Stimulated activated CD4-positive, alpha-beta T cell treated with anti-CD3 and anti-CD28 coated beads, Interleukin-1b, Interleukin-23, amount 100 ng/mL, for 1 hour (primary cell): ENCODE measurements at places on chromosomes 12 and 14.
A peak's percentile ranks its signal among the peaks of the same experiment; 100 is the strongest.

GRCh38 chr14:64574371-64575107 lies 24.8 kb downstream of the PPP1R36 start:
- DNase-seq: no peak

DNA sequence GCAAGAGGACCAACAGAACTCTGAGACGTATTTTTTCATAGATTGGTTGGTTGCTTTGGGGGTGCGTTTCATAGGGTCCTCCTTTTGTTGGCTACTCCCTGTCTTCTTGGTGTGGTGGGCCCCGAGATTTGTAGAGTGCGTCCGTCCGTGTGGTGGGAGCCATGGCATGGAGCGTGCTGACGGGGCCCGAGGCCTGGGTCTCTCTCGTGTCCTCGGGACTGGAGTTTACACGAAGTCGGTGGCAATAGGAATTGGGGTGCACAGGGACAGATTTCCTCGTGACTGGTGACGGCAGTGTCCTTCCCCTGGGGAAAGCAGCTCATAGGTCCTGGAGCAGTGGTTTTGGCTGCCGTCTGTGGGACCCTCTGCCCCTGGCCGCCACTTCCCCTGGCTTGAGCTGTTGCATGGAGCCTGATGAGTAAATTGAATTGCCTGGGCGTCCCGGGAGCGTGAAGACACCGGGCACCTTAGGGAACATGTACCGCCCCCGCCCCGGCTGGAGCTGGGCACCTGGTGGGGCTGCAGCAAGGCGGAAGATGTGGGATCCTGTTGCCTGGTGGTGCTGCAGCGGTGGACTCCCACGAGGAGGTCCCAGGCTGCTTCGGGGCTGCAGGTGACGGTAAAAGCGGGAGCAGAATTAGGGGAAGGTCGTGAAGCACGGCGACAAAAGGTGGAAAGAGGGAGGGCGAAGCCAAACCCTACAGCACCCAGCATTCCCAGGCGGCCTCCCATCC lies 153.7 kb upstream of the ALG10B start:
- no peak for DNase-seq

DNA sequence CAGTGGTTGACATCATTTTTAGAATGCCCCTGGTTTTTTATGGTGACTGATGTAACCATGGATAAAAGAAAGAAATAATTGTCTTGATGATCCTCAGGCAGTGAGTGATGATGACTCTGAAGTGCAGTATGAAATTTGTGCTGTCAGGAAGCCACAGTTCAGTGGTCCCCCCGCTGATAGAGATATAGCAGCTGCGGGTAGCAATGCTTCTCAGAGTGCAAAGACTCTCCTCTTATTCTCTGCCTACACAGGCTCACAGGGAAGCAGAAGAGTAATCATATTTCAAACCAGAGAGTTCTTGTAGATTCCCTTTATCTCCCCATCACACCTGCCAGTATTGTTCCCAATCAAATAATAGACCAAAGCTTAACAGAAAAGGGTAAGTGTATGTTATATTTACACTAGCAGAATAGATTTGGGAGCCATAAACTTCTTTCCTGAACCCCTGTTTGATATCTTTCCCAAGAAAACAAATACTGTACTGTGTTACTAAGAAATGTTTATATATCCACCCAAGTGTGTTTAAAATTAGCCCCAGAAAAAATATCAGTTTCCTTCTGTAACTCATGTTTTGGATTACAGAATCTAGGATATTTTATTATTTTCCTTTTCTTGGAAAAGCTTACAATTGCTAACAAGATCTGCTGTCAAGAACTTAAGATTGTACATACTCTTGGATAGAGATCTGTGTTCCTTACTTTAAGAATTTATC lies 1817.4 kb upstream of the FLRT2 start:
- DNase-seq: no peak

DNA sequence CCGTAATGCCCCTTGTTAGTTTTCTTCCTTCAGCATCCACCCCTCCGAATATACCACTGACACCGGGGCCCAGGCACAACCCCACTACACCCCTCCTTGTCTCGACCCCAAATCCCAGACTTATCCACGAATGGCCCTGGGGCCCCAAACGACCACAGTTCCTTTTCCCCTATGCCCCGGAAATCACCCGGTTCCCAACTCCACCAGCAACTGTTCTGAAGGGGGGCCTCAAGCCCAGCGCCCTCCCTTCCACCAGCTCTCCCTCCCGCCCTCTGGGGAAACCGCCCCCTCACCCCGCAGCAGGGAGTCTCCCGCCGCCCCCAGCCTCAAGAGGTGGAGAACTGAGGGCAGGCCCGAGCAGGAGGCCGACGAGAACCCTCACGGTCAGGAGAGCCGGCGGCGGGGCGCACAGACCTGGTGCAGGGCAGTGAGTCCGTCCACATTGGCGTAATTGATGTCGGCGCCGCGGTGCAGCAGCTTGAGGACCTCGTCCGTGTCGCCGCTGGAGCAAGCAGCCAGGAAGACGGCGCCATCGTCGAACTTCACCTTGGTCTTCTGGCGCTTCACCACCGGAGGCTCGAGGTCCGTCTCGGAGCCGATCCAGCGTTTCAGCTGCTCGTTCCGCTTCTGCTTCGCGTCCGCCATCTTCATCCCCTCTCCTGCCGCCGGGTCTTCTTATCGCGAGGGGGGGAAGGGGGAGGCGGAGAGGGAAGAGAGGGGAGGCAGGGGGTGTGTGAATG lies 446 bp downstream of the PPP1R12A start:
- no peak for DNase-seq

DNA sequence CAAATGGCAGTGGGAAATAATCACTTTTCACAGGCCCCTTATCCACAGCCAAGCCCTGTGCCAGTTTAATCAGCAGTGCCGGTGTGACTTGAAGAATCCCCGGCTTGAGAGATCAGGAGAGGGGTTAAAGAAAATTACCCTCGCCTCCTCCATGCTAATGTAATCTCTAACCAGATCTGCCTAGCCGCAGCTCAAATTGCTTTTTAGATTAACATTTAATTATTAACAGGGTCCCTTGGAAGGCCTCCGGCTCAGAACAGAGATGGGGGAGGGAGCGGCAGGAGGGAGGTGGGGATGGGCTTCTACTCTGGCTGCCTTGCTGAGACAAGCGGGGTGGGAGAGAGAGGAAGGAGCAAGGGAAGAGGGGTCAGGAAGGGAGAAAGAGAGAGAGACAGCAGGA lies 24.0 kb downstream of the FAM222A start:
- DNase-seq: no peak

DNA sequence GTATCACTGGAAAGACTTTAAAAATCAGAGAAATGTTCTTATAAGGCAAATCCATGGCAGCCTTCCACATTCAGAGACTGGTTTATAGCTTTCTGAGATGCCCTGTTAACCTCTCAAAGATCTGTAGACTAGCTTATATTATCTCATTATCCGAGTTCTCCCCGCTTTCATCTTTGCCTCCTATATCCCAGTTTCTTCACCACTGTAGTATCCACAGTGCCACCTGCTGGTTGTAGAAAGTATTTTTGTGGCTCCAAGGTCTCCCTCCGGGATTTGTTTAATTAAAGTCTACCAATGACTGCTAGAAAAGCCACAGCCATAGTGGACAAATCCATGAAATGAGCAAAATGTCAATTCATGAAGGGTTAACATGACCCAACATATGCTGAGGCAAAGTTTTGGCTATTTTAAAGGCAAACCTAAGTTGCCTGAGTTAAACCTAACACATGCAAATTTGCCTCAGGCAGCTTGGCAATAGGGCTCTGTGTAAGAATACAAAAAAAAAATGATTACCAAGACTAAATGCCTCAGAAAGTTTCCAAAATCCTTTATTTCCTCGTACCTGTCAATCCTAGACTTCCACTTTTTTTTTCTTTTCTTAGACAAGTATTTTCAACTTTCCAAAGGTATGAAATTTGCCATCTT lies 218.8 kb upstream of the BMP4 start:
- peak; percentile 2 for DNase-seq

DNA sequence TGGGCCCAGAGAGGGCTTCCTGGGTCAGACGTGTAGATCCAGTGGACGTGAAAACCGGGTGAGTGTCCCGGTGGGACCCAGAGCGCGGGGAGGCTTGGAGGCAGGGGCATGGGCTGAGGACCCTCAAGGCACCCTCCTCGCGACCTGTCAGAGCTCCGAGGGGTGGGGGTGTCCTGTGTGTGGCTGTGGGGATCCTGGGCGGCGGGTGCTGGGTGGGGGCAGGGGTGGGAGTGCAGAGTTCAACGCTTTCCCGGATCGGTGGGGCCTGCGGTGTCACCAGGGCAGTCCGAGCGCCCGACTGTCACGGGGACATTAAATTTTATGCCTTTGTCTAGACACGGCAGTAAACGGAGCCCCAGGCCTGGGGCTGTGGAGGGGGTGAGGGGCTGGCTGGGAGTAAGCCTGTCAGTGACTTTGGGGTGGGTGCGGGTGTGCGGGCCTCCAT lies 1.0 kb downstream of the TMEM121 start:
- no peak for DNase-seq

DNA sequence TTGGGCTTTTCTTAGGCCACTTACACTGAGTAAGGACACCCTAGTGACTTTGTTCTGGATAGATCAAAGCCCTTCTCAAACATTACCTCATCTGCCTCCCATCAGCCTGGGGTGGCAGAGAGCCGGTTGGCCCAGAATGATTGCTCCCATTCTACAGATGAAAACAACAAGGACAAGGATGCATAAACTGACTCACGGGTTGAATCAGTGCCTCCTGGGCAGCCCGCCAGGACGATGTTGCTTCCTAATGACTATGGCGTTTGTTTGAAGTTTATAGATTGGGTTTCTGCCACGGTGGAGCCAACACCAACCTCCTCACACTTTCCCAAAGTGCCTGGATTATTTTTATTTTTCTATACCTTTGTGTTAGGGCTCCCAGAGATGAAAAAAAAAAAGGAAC lies 3.6 kb upstream of the VRK1 start:
- no peak for DNase-seq
